ENCODE measurements at places on chromosomes 13 and 19.

DNA sequence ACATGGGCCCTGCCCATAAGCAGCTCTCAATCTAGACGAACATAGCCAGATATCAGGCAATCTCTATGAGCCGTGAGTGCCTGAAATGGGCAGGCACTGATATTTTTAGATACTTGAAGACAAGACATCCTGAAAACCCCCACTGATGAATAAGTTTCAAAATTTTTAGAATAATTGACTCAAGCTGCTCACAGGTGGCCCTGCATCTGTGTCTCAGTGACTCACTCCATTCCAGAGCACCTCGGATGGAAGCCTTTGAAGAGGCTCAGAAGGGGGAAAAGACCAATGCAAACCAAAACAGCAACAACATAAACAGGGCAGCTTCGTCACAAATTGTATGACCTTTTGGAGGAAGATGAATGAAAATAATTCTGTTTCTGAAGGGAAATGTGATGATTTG lies 42.8 kb upstream of the SLC46A3 start:
- H3K36me3 ChIP-seq, result no peaks in the 10 kb centered on the region
- H3K4me3 ChIP-seq, result no peak overlapping the region
- no peak for DNase-seq
- no peaks in the 10 kb centered on the region for H3K4me1 ChIP-seq

DNA sequence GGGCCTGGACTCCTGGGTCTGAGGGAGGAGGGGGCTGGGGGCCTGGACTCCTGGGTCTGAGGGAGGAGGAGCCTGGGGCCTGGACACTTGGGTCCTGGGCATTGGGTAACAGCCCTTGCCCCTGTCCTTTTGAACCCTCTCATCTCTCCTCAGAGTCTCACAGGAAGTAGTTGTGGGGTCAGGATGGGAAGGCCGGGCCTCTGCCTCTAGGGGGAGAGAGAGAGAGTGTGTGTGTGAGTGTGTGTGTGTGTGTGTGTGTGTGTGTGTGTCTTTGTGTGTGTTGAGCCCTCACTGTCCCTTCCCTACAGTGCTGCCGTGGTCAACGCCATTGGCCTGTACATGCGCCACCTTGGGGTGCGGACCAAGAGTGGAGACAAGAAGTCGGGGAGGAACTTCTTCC lies 10.9 kb downstream of the ARHGEF1 start:
- peaks cover 90% of the 10 kb centered on the region for H3K36me3 ChIP-seq
- H3K27me3 ChIP-seq, result no peaks in the 10 kb centered on the region
- peak overlapping the region; percentile 24 for H3K27ac ChIP-seq
- H3K4me1 ChIP-seq, result peaks cover 87% of the 10 kb centered on the region
- DNase-seq, result no peak

GRCh38 chr19:48999481-49000325 lies 6.0 kb downstream of the RUVBL2 start:
- no peak overlapping the region for H3K27ac ChIP-seq
- H3K27me3 ChIP-seq, result no peaks in the 10 kb centered on the region
- DNase-seq, result peak; percentile 81
- peaks cover 13% of the 10 kb centered on the region for H3K4me1 ChIP-seq

DNA sequence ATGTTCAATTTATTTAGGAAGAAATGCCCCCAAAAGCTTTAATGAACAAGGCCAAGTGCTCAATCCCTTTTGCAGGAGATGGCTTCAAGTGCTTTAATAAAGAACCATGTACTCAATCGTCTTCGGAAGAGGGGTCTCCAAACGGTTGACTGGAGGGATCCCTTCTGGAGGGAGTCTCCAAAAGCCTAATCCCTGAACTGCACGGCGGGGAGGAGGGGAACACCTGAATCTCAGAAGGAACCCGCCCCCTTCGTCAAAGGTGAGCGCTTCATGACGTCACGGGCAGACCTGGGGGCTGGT lies 505 bp downstream of the PAF1 start:
- DNase-seq, result peak; percentile 73
- H3K4me1 ChIP-seq, result peaks cover 44% of the 10 kb centered on the region
- H3K4me3 ChIP-seq, result peak overlapping the region; percentile 91
- H3K27ac ChIP-seq, result peak overlapping the region; percentile 98
- no peaks in the 10 kb centered on the region for H3K27me3 ChIP-seq
- peaks cover 67% of the 10 kb centered on the region for H3K36me3 ChIP-seq

GRCh38 chr19:53818756-53819155 lies 5.4 kb downstream of the NLRP12 start:
- H3K36me3 ChIP-seq, result no peaks in the 10 kb centered on the region
- H3K4me3 ChIP-seq, result no peak overlapping the region
- H3K27me3 ChIP-seq, result peaks cover 1% of the 10 kb centered on the region
- no peaks in the 10 kb centered on the region for H3K4me1 ChIP-seq
- DNase-seq, result no peak

GRCh38 chr19:51980116-51980736 lies 6.4 kb downstream of the ZNF350 start:
- no peak overlapping the region for H3K4me3 ChIP-seq
- no peak overlapping the region for H3K27ac ChIP-seq
- H3K4me1 ChIP-seq, result no peaks in the 10 kb centered on the region
- no peaks in the 10 kb centered on the region for H3K27me3 ChIP-seq

DNA sequence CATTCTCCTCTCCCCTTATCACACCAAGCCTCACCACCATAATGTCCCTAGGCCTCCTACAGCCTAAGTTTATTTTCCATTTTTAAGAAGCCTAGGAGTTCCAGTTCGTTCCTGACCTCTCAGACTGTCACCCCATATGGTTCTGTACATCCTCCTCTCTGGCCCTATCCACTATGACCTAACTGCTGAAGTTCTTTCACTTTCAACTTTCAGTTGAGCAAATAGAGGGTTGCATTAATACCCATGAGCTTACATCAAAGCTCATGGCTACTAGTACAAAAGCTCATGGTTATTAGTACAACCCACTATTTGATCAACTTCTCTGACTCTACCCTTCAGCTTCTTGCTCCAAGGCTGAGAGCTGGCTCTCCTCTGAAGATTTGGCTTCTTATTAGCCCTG lies 72.9 kb downstream of the FGF14 start:
- H3K4me3 ChIP-seq, result no peak overlapping the region
- H3K4me1 ChIP-seq, result no peaks in the 10 kb centered on the region
- DNase-seq, result no peak
- H3K27me3 ChIP-seq, result no peaks in the 10 kb centered on the region

- no peaks in the 10 kb centered on the region for H3K36me3 ChIP-seq
- no peaks in the 10 kb centered on the region for H3K4me1 ChIP-seq
- H3K27me3 ChIP-seq, result peaks cover under 1% of the 10 kb centered on the region
- H3K4me3 ChIP-seq, result no peak overlapping the region
Observed at GRCh38 chr19:5778402-5778801, 6.1 kb downstream of the PRR22 start.

GRCh38 chr19:39199025-39199424 lies 2.3 kb downstream of the NCCRP1 start:
- H3K36me3 ChIP-seq, result no peaks in the 10 kb centered on the region
- H3K4me3 ChIP-seq, result no peak overlapping the region
- peaks cover 25% of the 10 kb centered on the region for H3K4me1 ChIP-seq
- DNase-seq, result no peak

DNA sequence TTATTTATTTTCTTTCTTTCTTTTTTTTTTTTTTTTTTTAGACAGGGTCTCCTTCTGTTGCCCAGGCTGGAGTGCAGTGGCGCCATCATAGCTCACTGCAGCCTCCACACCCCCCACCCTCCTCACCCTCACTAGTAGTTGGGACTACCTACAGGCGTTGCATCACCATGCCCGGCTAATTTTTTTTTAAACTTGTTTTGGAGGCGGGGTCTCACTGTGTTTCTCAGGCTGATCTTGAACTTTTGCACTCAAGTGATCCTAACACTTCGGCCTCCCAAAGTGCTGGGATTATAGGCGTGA lies 33.6 kb downstream of the GJA3 start:
- DNase-seq, result no peak
- peaks cover 23% of the 10 kb centered on the region for H3K4me1 ChIP-seq

DNA sequence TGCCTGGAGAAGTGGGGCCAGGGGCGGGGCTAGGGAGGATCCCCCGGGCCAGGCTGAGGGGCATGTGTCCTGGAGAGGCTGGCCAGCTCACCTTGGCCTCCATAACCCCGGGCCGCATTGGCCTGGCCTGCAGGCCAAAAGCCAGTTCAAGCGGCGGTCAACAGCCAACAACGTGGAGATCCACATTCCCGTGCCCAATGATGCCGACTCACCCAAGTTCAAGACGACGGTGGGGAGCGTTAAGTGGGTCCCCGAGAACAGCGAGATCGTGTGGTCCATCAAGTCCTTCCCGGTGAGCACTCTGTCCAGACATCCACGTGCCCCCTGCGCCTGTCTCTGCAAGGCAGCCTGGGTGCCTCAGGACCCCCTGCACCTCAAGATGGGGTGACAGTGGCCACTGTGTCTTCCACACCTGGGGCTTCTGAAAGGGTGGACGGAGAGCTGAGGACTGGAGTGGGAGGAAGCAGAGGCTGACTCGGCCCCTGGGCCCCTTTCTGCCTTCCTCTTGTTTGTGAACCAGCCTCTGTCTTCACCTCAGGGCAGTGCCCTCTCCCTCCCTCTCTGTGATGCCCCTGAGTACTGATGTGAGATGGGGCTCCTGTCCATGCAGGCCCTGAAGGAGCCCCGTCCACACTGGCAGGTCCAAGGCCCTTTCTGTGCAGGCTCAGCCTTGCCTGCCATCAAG lies 31.1 kb downstream of the AP1M1 start:
- H3K4me1 ChIP-seq, result peaks cover 3% of the 10 kb centered on the region
- no peak for DNase-seq
- no peak overlapping the region for H3K27ac ChIP-seq
- H3K36me3 ChIP-seq, result peaks cover 85% of the 10 kb centered on the region
- no peak overlapping the region for H3K4me3 ChIP-seq

GRCh38 chr19:10404888-10405820 lies 1.8 kb upstream of the CDC37 start:
- H3K4me1 ChIP-seq, result peaks cover 90% of the 10 kb centered on the region
- H3K27me3 ChIP-seq, result no peaks in the 10 kb centered on the region
- H3K4me3 ChIP-seq, result peak overlapping the region; percentile 96
- peaks cover under 1% of the 10 kb centered on the region for H3K36me3 ChIP-seq
- no peak for DNase-seq

DNA sequence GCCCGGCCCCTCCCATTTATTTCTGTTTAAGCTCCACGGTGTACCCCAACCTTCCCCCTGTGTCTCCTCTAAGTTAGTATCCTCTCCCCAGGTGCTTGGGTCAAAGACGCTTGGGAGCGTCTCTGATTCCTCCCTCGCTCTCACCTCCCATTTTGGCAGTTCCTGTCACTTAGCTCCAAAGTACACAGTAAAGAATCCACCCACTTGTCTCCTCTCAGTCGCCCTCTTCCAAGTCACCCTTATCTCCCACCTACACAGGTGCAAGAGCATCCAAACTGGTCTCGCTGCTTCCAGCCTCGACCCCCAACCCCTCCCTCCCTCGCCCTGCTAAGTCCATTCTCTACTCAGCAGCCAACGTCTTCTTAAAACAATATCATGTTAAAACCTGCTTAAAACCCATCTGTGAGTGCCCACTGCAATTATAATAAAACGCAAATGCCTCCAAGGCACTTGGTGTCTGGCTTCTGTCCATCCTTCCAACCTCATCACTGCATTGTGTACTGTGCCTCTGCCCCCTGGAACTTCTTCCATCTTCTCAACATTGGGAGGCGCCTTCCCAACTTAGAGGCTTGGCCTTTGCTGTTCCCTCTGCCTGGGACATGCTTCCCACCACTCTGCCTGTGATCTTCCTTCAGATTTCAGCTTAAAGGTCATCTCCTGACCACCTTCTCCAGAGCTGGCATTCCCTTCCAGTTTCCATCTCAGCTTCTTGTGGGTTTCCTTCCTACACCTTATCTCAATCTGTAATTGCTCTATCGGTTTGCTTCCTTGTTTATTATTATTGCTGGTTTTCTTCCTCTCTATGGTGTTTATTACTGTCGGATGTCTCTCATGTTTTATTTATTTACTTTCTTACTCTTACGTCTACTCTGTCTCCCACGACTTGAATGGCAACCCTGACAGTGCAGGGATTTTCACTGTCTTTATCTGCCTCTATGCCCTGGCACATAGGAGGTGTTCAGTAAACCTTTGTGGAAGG lies 9.5 kb upstream of the KLK14 start:
- no peak overlapping the region for H3K27ac ChIP-seq
- H3K36me3 ChIP-seq, result no peaks in the 10 kb centered on the region
- H3K4me1 ChIP-seq, result peaks cover 6% of the 10 kb centered on the region
- no peak for DNase-seq
- H3K27me3 ChIP-seq, result no peaks in the 10 kb centered on the region
- no peak overlapping the region for H3K4me3 ChIP-seq

DNA sequence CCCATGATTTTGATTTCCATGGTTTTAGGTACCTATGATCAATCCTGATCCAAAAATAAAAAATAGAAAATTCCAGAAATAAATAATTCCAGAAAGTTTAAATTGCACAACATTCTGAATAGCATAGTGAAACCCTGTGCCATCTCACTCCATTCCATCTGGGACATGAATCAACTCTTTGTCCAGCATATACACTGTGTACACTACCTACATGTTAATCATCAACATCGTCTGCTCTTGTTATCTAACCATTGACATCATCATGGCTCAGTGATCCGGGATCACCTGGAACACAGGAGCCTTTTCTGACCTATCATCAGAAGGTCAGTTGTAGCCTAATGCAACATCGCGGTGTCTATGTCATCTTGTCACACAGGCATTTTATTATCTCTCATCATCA lies 75.6 kb downstream of the MYO16 start:
- no peak overlapping the region for H3K27ac ChIP-seq
- H3K4me3 ChIP-seq, result no peak overlapping the region
- H3K4me1 ChIP-seq, result no peaks in the 10 kb centered on the region
- no peak for DNase-seq
- no peaks in the 10 kb centered on the region for H3K27me3 ChIP-seq

GRCh38 chr19:36113894-36114720 lies 568 bp downstream of the POLR2I start:
- H3K4me3 ChIP-seq, result peak overlapping the region; percentile 97
- peaks cover 40% of the 10 kb centered on the region for H3K4me1 ChIP-seq
- H3K36me3 ChIP-seq, result peaks cover 35% of the 10 kb centered on the region
- H3K27ac ChIP-seq, result peak overlapping the region; percentile 92

DNA sequence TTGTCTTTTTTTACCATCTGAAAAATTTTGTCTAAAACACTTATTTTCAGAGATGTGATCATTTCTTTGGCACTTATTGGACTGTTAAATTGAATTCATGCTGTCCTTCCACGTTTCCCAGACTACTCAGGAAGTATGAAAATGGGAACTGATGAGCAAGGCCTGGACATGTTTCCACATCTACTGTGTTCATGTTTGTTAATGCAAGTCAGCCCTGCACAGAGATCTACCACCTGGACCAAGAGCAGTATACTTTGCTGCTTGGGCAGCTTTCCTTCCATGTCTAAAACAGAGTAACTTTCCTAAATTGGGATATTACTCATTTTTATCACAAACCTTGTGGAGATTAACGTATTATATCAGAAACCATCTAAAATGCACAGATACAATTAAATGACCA lies 687.4 kb downstream of the DIAPH3 start:
- H3K4me1 ChIP-seq, result no peaks in the 10 kb centered on the region
- H3K36me3 ChIP-seq, result no peaks in the 10 kb centered on the region
- no peak overlapping the region for H3K27ac ChIP-seq
- no peak for DNase-seq
- no peaks in the 10 kb centered on the region for H3K27me3 ChIP-seq
